ENCODE measurements at places on chromosomes 1 and 21. TPM values are rescaled to one million over a fixed set of nuclear protein-coding genes. Genes with fewer than 3 reads are reported as not detected.

CCDC185 gene
- not detected for total RNA-seq

PDC gene
- total RNA-seq, result not detected

SIM2 gene
- total RNA-seq, result 2.0 TPM

FCER1G gene
- total RNA-seq, result not detected

HIVEP3 gene
- 1.9 TPM for total RNA-seq

SYNC gene
- total RNA-seq, result 15.8 TPM

PPIAL4G gene
- total RNA-seq, result not detected

SYPL2 gene
- 0.15 TPM for total RNA-seq

S1PR1 gene
- total RNA-seq, result 16.8 TPM

TFF1 gene
- not detected for total RNA-seq

KANK4 gene
- total RNA-seq, result not detected

ZNF692 gene
- 30.8 TPM for total RNA-seq

EPHA10 gene
- not detected for total RNA-seq

LCE6A gene
- total RNA-seq, result not detected

SHE gene
- not detected for total RNA-seq

AVPR1B gene
- not detected for total RNA-seq

GBP3 gene
- 4.6 TPM for total RNA-seq

OR2T35 gene
- total RNA-seq, result not detected

CACNA1S gene
- not detected for total RNA-seq

Data from bronchus fibroblast of lung (primary cell).